Femur (tissue), 1 donor: ENCODE measurements at places on chromosomes 1 and 21.

DNA sequence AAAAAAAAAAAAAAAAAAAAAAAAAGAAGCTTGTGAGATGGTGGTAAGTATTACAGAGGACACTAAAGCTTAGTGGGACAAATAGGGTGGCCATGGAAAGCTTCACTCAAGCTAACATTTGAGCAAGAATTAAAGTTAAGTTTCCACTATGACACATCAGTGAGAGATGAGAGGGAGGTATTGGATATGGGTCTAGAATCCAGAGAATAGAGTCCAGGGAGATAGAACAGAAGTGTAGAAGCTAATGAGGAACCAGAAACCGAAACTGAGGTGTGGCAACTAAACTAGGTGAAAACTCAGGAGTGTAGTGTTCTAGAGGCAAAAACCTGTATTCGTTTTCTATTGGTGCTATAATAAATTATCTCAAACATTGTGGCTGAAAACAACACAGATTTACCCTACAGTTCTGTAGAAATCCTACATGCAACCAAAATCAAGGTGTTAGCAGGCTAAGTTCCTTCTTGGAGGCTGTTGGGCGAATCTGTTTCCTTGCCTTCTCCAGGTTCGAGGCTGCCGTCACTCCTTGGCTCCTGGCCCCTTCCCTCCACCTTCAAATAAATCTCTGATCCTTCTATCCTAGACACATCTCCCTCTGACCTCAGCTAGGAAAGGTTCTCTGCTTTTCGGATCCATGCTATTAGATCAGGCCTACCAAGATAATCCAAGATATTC is 36.2 kb downstream of the PTP4A2 start:
- no peak for DNase-seq

- no peak for DNase-seq
Measured at GRCh38 chr1:154075746-154076145, 79.1 kb downstream of the NUP210L start.

- no peak for DNase-seq
Measured at GRCh38 chr1:7255303-7256058, 470.2 kb downstream of the CAMTA1 start.

DNA sequence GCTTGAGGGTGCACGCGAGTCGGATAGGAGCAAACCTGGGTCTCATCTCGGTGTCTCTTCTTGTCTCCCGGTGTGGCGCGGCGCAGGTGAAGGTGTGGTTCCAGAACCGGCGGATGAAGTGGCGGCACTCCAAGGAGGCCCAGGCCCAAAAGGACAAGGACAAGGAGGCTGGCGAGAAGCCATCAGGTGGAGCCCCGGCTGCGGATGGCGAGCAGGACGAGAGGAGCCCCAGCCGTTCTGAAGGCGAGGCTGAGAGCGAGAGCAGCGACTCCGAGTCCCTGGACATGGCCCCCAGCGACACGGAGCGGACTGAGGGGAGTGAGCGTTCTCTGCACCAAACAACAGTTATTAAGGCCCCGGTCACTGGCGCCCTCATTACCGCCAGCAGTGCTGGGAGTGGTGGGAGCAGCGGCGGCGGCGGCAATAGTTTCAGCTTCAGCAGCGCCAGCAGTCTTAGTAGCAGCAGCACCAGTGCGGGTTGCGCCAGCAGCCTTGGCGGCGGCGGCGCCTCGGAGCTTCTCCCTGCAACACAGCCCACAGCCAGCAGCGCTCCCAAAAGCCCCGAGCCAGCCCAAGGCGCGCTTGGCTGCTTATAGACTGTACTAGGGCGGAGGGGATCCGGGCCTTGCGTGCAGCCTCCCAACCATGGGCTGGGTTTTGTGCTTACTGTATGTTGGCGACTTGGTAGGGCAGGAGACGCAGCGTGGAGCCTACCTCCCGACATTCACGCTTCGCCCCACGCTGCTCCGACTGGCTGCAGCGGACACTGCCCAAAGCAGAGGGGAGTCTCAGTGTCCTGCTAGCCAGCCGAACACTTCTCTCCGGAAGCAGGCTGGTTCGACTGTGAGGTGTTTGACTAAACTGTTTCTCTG is 5.1 kb downstream of the HLX start:
- DNase-seq, result peak; percentile 72

- no peak for DNase-seq
Measured at GRCh38 chr1:63143482-63143881, 178.9 kb upstream of the FOXD3 start.

DNA sequence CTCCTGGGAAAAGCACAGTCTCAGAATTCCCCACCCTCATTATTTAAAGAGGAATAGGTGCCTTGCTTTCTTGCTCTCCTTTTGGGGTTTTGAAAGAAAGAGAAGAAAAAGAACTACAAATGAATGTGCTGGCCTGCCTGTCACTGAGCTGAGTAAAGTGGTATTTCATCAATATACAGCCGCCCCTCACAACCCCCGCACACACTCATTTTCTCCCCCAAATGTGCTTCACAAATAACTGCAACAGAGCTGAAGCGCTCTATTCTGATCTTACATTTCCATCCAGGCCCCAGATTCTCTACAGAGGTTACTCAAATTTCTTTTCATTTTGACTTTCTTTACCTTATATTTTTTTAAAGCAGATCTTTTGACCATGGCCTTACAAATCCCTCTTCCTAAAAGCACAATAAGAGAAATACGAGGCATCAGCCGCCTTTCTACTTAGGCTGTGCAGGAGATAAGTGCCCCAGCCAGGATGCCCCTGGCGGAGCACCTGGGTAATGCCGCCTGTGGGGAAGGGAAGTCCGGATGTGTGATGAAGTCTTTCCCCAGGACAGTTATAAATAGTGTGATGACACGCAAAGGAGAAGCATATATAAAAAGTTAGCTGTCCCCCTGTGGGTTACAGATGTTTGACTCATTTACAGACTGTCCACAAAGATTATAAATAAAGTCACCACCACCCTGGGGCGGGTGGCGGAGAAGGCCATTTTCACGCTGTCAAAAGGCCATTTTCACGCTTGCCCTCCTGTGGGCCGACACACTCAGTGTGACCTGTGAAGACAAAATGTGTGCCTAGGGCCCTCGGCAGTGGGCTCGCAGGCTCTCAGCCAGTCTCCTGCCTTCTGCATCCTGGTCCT is 6.5 kb downstream of the KCNN3 start:
- peak; percentile 57 for DNase-seq

DNA sequence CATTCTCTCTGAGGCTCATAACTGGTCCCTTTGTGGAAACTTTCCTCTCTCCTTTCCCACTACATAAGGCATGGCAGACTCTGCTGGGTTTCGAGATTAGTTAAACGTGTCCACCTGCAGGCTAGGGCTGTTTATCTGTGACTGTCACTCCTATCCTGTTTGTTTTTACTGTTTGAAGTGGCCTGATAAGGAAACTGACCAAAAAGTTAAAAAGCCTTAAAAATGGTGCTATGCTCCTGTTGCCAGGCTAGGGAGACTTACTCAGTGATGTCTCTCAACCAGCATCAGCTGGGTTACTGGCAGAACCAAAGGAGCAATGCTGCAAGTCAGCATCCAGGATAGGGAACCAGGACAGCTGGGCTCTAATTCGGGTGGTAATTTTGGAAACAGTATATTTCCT is 3.9 kb downstream of the PIGV start:
- DNase-seq, result no peak
